ENCODE measurements at places on chromosomes 13 and 19. TPM values are rescaled to one million over a fixed set of nuclear protein-coding genes. Genes with fewer than 3 reads are reported as not detected.

Gene NLRP11
- 0.09 TPM for polyA plus RNA-seq

Gene SHISA7
- not detected for polyA plus RNA-seq

Gene SLC15A1
- not detected for polyA plus RNA-seq

Gene IL11
- not detected for polyA plus RNA-seq

- H3K4me3 ChIP-seq: no peak overlapping the region
- H3K27me3 ChIP-seq: no peaks in the 10 kb centered on the region
Observed at GRCh38 chr19:33580645-33581037, 41.1 kb upstream of the CHST8 start.

GRCh38 chr19:11125994-11126685, 29.4 kb downstream of the SPC24 start:
- H3K4me1 ChIP-seq: no peaks in the 10 kb centered on the region
- no peak overlapping the region for H3K27ac ChIP-seq
- no peak for DNase-seq

- peaks cover 7% of the 10 kb centered on the region for H3K4me1 ChIP-seq
- no peaks in the 10 kb centered on the region for H3K27me3 ChIP-seq
- DNase-seq: no peak
- H3K27ac ChIP-seq: no peak overlapping the region
- no peak overlapping the region for H3K4me3 ChIP-seq
Observed at GRCh38 chr19:16100524-16100923, 11.2 kb upstream of the RAB8A start.

- H3K4me1 ChIP-seq: no peaks in the 10 kb centered on the region
- H3K27ac ChIP-seq: no peak overlapping the region
- DNase-seq: no peak
- H3K36me3 ChIP-seq: no peaks in the 10 kb centered on the region
- H3K4me3 ChIP-seq: no peak overlapping the region
Observed at GRCh38 chr19:44809577-44810233, 802 bp downstream of the BCAM start.

DNA sequence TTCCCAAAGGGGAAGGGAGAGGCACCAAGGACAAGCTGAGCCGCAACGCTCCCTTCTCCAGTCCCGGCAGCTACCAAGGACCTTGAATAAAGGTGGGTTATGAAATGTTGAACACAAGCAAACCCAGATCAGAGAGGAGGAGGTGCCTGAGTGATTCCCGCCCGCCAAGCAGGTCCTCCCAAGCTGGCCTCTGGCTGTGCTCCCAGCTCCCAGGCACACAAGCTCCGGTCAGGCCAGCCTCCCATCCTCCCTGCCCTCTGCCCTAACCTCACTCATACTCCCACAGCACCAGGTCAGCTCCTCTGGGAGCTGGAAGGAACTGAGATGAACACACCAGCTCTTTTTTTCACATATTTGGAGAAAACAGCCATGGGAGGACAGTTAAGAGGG, 3.7 kb downstream of the NAPA start:
- no peak overlapping the region for H3K4me3 ChIP-seq
- H3K36me3 ChIP-seq: peaks cover 10% of the 10 kb centered on the region
- no peaks in the 10 kb centered on the region for H3K27me3 ChIP-seq
- H3K4me1 ChIP-seq: peaks cover 12% of the 10 kb centered on the region
- no peak overlapping the region for H3K27ac ChIP-seq
- no peak for DNase-seq

DNA sequence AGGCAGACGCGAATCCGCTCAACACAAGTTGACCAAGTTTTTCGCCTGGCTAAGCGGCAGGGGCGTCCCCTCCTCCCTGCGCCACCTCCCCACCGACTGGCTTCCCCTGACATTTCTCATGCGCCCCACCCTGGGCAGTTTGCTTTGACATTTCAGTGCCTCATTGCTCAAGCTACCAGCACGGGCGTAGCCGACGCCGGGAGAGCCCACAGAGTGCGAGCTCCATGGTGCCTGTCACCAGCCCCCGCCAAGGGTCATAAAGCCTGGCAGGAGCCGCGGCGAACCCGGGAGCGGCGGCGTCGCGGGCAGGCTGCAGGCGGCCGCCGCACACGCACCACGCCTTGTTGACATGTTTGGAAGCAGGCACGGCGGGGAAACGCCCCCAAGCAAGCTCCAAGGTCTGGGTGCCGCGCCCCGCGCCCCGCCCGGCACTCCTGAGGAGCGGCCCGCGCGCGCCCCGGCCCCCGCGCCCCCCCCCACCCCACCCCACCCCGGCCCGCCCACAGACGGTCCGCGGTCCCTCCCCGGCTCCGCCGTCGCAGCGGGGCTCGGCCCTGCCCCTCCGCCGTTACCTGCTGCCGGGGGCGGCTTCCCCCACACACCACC, 601 bp downstream of the FBXL3 start:
- H3K27me3 ChIP-seq: no peaks in the 10 kb centered on the region
- peak; percentile 42 for DNase-seq
- H3K4me3 ChIP-seq: peak overlapping the region; percentile 89
- no peaks in the 10 kb centered on the region for H3K36me3 ChIP-seq

Measured in GM12878 (cell line).